ENCODE measurements at places on chromosomes 4 and X. TPM values are rescaled to one million over a fixed set of nuclear protein-coding genes. Genes with fewer than 3 reads are reported as not detected.

CT47B1 gene
- total RNA-seq = not detected

SH3TC1 gene
- total RNA-seq = 1.6 TPM

SLC39A8 gene
- total RNA-seq = 1.5 TPM

BTK gene
- not detected for total RNA-seq

RHOXF2B gene
- total RNA-seq = not detected

TRIML2 gene
- total RNA-seq = not detected

ADAM29 gene
- total RNA-seq = not detected

GPAT3 gene
- total RNA-seq = not detected

DNA sequence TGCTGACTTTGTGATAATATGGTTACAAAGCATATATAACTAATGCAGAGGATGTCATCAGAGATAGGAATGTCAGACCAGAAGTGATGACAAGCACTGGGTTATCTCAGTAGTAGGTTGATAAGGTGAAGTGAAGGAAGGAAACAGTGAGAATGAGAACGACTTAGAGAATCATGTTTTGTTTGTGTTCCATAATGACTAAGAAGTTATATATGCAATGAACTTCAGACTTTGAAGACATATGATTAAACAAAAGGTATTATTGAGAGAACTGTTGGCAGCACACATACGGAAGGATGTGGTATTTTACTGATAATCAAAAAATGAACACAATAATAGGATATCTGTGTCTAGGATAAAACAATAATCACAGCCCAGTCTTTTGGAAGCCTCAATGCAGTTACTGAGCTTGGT lies 18.3 kb upstream of the HHIP start:
- no peak for DNase-seq

DNA sequence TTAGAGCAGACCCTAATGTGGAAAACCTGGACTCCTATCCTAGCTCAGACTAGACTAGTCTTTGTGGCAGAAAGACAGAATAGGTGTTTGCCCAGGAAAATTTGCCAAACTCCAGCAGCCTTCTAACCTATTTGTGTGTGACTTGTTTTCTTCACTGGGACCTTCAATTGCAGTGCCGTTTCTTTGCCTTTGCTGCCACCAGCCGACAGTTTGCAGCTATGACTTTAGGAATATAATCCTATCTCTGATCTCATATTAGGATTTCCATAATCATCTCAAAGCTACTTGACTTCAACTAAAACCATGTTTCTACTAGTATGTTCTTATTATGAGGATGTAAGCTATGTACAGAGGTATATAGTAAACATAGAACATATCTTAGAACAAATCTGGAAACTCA lies 60.2 kb upstream of the PGAM4 start:
- H3K4me1 ChIP-seq = no peaks in the 10 kb centered on the region
- H3K36me3 ChIP-seq = peaks cover 6% of the 10 kb centered on the region
- no peak overlapping the region for H3K27ac ChIP-seq
- H3K27me3 ChIP-seq = no peaks in the 10 kb centered on the region
- no peak overlapping the region for H3K4me3 ChIP-seq
- DNase-seq = no peak

GRCh38 chr4:54913751-54914526 lies 211.5 kb downstream of the KDR start:
- no peak for DNase-seq
- no peak overlapping the region for H3K4me3 ChIP-seq
- no peaks in the 10 kb centered on the region for H3K27me3 ChIP-seq

DNA sequence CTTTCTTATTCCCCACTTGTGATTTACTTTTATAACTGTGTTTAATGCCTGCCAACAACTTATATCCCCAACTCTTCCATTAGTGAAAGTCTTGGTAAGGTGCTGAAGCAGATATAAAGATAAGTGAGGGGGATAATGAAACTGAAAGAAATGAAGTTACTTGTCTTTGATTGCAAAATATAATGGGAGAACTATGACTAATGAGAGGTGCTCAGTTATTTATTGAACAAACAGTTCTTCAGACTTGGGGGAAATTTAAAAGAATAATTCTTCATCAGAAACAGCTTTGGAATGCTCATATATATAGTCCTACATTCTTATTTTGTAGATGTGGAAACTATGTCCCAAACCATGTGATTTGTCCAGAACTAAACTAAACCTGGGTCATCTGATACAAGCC lies 213.5 kb downstream of the TEX13A start:
- no peak for DNase-seq
- no peaks in the 10 kb centered on the region for H3K36me3 ChIP-seq
- H3K4me3 ChIP-seq = no peak overlapping the region
- H3K27me3 ChIP-seq = no peaks in the 10 kb centered on the region
- no peaks in the 10 kb centered on the region for H3K4me1 ChIP-seq

GRCh38 chr4:155818639-155819038 lies 47.4 kb downstream of the ASIC5 start:
- H3K4me1 ChIP-seq = peaks cover 17% of the 10 kb centered on the region
- H3K4me3 ChIP-seq = no peak overlapping the region
- DNase-seq = no peak

- no peaks in the 10 kb centered on the region for H3K4me1 ChIP-seq
- no peak overlapping the region for H3K4me3 ChIP-seq
- H3K27ac ChIP-seq = no peak overlapping the region
- DNase-seq = no peak
- H3K36me3 ChIP-seq = no peaks in the 10 kb centered on the region
Observed at GRCh38 chr4:9919047-9919446, 102.2 kb downstream of the SLC2A9 start.

DNA sequence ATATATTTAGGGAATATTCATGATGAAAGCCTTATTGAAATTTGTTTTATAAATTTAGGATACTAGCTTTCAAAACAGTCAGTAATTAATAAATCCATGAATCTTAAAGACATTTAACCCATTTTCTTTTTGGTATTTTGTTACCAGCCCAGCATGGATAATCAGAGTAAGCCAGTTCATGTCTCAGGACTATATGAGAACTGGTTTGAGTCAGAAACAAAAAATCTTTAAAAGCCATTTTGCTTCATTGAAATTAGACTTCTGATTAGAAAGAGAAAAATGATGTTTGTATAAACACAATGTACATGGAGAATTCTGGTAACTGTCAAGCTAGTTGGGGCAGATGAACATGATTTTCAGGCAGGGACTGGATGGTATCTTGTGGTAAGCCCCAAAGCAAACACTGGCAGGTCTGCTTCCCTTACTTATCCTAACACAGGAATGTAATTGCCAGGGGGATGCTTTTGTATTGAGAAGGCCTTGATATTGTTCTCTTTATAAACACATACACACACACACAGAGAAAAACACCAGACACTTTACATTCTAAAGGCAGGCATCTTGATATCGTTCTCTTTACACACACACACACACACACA lies 9.4 kb downstream of the ARHGAP10 start:
- H3K4me3 ChIP-seq = no peak overlapping the region
- H3K27ac ChIP-seq = peak overlapping the region; percentile 63
- DNase-seq = no peak
- peaks cover 70% of the 10 kb centered on the region for H3K4me1 ChIP-seq

DNA sequence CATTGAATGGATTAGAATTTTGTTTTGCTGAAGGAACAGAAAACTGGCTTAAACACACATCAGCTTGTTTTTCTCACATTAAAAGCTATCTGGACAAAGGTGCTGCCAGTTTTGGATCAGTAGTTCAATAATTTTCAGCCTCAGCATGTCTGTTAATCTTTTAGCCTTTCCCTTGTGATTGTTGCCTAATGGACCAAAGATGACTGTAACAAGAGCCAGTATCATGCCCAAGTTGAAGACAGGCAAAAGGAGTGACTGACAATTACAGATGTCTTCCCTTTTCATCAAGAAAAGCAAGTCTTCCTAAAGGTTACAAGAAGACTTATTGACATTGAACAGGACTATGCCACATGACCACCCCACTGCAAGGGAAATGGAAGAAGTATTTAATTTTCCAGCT lies 419.7 kb downstream of the MAPK10 start:
- no peak overlapping the region for H3K4me3 ChIP-seq
- no peaks in the 10 kb centered on the region for H3K27me3 ChIP-seq
- no peak overlapping the region for H3K27ac ChIP-seq
- H3K36me3 ChIP-seq = peaks cover 13% of the 10 kb centered on the region
- no peak for DNase-seq
- peaks cover 13% of the 10 kb centered on the region for H3K4me1 ChIP-seq

DNA sequence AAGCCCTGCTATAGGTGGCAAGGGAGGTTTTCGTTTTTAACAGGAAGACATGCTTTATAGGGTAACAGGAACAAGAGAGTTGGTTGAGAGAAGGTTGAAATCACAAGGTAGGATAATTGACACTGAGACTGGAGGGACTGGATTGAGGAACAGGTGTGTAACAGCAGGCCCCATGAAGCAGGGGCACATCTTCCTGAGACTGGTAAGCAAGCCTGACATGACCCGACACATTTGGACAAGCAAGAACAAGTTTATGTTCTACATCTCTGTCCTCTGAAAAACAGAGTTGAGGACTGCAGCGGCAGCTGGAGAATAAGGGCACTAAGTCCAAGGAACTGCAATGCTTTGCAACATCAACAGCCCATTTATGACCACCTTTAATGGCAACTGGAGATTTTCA lies 5.2 kb downstream of the RPS4X start:
- no peak overlapping the region for H3K4me3 ChIP-seq
- H3K27me3 ChIP-seq = no peaks in the 10 kb centered on the region
- H3K27ac ChIP-seq = peak overlapping the region; percentile 56
- H3K36me3 ChIP-seq = peaks cover 67% of the 10 kb centered on the region

GRCh38 chrX:131729295-131729694 lies 185.4 kb downstream of the OR13H1 start:
- no peaks in the 10 kb centered on the region for H3K27me3 ChIP-seq
- no peaks in the 10 kb centered on the region for H3K36me3 ChIP-seq
- H3K4me3 ChIP-seq = no peak overlapping the region
- no peak overlapping the region for H3K27ac ChIP-seq

GRCh38 chrX:9396930-9397329 lies 67.9 kb upstream of the TBL1X start:
- no peaks in the 10 kb centered on the region for H3K27me3 ChIP-seq
- H3K4me3 ChIP-seq = no peak overlapping the region
- no peaks in the 10 kb centered on the region for H3K36me3 ChIP-seq
- DNase-seq = no peak

DNA sequence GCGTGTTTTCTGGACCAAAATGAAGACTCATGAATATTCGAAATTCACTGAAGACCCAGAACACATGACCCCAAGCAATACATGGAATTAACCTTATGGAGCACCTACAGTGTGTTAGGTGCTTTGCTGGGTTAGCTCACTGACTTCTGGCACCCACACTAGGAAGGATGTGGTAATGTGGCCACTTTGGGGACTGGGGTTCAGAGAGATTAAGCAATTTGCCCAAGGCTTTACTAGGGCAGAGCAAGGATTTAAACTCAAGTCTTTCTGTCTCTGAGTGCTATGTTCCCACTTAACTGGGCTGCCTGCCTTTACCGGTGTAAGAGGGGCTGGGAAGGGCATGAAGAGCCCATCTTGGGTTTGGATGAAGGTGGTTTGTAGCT lies 162.0 kb upstream of the ATP6AP2 start:
- DNase-seq = no peak
- H3K36me3 ChIP-seq = no peaks in the 10 kb centered on the region
- no peaks in the 10 kb centered on the region for H3K4me1 ChIP-seq
- no peak overlapping the region for H3K4me3 ChIP-seq
- peaks cover 12% of the 10 kb centered on the region for H3K27me3 ChIP-seq
- H3K27ac ChIP-seq = no peak overlapping the region

GRCh38 chr4:53579826-53580225 lies 11.5 kb downstream of the LNX1 start:
- no peak overlapping the region for H3K4me3 ChIP-seq
- no peak for DNase-seq
- peaks cover 46% of the 10 kb centered on the region for H3K4me1 ChIP-seq

GRCh38 chr4:140781596-140781995 lies 25.4 kb upstream of the TBC1D9 start:
- peaks cover 12% of the 10 kb centered on the region for H3K4me1 ChIP-seq
- H3K4me3 ChIP-seq = peak overlapping the region; percentile 26
- no peak for DNase-seq
- peak overlapping the region; percentile 48 for H3K27ac ChIP-seq
- H3K27me3 ChIP-seq = peaks cover 11% of the 10 kb centered on the region

GRCh38 chrX:21171181-21171580 lies 203.0 kb upstream of the CNKSR2 start:
- no peak overlapping the region for H3K4me3 ChIP-seq
- H3K27me3 ChIP-seq = no peaks in the 10 kb centered on the region
- H3K27ac ChIP-seq = no peak overlapping the region
- no peaks in the 10 kb centered on the region for H3K36me3 ChIP-seq
- peaks cover 5% of the 10 kb centered on the region for H3K4me1 ChIP-seq

DNA sequence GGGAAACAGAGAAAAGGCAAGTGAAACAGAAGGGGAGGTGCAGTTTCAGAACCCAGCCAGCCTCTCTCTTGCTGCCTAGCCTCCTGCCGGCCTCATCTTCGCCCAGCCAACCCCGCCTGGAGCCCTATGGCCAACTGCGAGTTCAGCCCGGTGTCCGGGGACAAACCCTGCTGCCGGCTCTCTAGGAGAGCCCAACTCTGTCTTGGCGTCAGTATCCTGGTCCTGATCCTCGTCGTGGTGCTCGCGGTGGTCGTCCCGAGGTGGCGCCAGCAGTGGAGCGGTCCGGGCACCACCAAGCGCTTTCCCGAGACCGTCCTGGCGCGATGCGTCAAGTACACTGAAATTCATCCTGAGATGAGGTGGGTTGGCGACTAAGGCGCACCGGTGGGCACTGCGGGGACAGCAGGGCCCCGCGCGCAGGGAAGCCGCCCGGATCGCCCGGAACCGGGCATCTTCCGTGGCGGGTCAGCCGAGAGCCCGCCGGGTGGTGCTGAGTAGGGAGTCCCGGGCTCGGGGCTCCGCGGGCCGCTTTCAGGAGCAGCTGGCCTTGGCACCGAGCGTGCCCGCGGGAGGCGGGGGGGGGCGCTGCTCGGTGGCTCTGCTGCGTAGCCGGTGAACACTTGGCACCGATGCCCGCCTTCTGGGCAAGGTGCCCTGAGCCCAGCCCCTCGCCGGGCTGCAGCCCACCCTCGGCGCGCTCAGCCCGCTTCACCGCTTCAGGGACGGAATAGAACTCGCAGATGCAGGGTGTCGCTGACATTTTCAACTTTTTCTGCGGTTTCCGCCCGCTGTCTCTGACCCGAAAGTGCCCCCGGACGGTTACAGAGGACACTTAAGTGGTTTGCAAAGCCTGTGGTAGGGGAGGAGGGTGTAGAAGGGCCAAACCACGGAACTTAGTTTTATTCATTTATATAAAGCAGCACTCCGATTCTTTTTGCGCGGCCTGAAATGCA lies at the start of gene CD38:
CD38 (plus strand) TSS at position 40 of the 953 bp plus-strand sequence; CDS start at position 127, 87 bp downstream.
- no peak for DNase-seq
- no peaks in the 10 kb centered on the region for H3K36me3 ChIP-seq
- peak within 1 kb of the TSS; percentile 78 for H3K4me3 ChIP-seq

- H3K27me3 ChIP-seq = no peaks in the 10 kb centered on the region
- no peak for DNase-seq
- no peaks in the 10 kb centered on the region for H3K36me3 ChIP-seq
- no peak overlapping the region for H3K27ac ChIP-seq
- H3K4me1 ChIP-seq = peaks cover 28% of the 10 kb centered on the region
Observed at GRCh38 chr4:83252782-83253405, 31.7 kb downstream of the COQ2 start.

- no peak overlapping the region for H3K27ac ChIP-seq
- H3K27me3 ChIP-seq = no peaks in the 10 kb centered on the region
- no peak overlapping the region for H3K4me3 ChIP-seq
- DNase-seq = no peak
- no peaks in the 10 kb centered on the region for H3K4me1 ChIP-seq
- no peaks in the 10 kb centered on the region for H3K36me3 ChIP-seq
Observed at GRCh38 chr4:72136429-72136828, 104.6 kb downstream of the NPFFR2 start.

GRCh38 chr4:14769993-14770392 lies 232.3 kb upstream of the CPEB2 start:
- DNase-seq = no peak
- no peaks in the 10 kb centered on the region for H3K4me1 ChIP-seq
- H3K4me3 ChIP-seq = no peak overlapping the region
- peaks cover 9% of the 10 kb centered on the region for H3K27me3 ChIP-seq
- no peaks in the 10 kb centered on the region for H3K36me3 ChIP-seq

Data from osteocyte (in vitro differentiated cells).